ENCODE measurements at places on chromosomes 4 and X.

DNA sequence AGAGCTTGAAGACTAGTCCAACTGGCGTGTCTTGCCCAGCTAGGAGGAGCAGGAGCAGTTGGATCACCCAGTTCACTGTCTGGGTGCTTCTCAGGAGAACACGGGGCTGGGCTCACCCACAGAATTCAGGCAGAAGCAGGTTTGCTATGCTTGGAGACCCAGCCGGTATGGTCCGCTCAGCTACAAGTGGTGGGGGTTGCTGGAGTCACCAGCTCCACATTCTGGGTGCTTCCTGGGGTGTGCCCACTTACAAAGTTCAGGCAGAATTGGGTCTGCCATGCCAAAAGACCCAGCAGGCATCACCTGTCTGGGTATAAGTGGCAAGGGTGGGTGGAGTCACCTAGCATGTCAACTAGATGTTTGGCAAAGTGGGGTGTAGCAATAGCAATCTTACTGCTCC lies 1061.8 kb downstream of the PCDH19 start:
- DNase-seq: no peak

DNA sequence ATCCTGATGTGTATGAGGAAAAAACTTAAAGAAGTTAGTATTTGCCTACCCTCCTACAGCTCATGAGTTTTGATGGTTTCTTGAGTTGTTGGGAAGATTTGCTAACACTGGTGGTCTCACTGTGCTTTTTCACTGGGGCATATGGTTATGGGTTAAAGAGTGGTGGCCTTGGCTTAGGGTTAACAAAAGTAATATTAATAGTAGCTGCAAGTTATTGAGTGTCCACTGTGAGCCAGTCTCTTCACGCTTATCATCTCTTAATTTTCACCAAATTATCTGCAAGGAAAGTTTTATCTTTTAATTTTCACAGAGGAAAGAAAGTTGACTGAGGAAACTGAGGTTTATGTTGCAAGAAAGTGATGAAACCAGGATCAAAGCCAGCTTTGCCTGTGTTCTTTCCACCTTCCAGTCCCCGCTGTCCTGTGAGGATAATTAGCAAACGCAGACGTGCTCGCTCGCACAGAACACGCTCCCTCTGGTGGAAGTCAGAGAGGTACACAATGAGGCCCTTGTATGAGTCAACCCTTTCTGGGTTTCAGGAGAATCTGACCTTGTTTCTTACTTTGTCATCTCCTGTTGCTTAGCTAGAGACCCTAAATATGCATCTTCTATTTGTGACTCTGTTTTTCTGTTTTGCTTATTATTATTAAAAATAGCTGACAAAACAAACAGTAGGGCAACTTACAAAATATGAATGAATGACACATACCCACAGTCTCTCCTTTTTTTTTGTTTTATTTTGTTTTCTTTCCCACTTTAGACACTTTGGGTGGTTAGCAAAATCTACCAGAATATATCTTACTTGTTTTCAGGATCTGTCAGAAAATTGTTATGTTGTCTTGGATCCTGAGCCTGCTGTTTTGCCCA lies 94.3 kb downstream of the DDIT4L start:
- DNase-seq: peak; percentile 42

DNA sequence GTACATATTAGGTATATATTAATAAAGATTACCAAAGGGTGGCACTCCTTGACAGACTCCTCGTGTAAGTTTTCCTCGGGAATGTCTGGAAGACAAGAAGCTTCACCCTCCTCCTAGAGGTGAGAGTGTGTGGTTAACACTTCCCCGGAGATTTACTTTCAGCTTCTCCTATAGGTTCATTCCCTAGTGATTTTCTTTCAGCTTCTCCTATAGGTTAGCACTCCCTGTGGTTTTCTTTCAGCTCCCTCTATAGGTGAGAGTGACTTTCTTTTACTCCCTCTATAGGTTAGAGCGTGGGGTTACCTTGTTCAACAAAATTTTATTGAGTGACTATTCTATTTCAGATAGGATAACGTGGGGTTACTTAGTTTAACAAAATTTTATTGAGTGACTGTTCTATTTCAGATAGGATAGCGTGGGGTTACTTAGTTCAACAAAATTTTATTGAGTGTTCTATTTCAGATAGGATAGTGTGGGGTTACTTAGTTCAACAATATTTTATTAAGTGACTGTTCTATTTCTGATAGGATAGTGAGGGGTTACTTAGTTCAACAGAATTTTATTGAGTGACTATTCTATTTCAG lies 106.0 kb upstream of the PLAC1 start:
- peak; percentile 81 for DNase-seq

- DNase-seq: no peak
Measured at GRCh38 chrX:68369559-68369958, 63.7 kb downstream of the OPHN1 start.

DNA sequence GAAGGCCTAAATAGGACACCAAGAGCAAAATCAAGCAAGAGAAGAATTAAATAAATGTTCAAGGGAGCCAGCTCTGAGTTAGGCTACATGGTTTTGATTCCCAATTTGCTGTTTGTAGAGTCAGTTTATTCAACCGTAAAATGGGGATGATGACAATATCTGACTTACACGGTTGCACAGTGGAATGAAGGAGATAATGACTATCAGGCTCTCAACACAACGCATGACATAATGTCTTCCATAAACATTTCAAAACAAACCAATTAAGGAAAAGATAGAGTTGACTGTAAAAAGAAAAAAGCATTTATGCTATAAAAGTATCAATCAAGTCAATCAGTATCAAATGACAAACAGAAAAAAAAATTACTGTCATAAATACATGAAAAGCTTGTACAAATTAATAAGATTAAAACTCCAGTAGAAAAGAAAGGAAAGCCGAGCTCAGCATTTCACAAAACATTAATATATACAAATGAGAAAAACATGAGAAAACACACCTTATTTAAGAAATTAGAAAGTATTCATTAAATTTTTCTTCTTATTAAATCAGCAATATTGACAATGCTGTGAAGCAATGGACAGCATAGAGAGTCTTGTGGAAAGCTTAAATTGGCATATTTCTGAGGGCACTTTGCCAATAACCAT lies 179.0 kb downstream of the SCFD2 start:
- DNase-seq: no peak

GRCh38 chr4:89173336-89174090 lies 62.2 kb downstream of the TIGD2 start:
- no peak for DNase-seq

- DNase-seq: no peak
Measured at GRCh38 chr4:164871673-164872072, 5.3 kb upstream of the APELA start.

DNA sequence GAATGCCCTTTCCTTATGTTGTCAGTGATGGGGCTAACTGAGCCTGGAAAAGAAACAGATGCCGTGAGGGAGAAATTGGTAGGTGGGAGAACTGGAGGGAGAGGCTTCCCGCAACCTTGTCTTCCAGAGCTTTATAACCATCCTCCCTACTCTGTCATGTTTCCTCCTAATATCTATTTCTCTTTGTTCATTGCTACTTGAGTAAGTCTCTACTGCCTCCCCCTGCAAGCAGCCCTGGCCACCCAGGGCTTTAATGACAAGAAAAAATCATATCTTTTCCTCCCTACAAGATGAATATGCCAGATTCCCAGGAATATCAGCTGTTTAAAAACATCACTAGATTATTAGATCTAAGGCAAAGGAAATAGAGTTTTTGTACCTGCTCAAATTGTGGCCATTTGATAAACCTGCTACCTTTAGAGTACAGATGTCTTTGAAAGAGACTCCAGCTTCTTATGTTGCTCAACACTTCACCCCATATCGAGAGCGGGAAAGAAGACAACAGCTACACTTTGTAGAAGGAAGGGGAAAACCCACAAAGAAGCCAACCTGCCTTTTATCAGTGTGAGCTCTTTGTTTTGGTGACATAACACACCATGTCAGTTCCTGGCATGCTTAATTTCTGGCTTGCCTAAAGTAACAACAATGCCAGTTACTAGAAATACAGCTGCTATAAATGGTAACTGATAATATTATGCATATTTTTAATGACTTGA lies 186.6 kb upstream of the LEF1 start:
- no peak for DNase-seq
